ENCODE measurements at places on chromosomes 1 and 21. TPM values are rescaled to one million over a fixed set of nuclear protein-coding genes. Genes with fewer than 3 reads are reported as not detected.

DNA sequence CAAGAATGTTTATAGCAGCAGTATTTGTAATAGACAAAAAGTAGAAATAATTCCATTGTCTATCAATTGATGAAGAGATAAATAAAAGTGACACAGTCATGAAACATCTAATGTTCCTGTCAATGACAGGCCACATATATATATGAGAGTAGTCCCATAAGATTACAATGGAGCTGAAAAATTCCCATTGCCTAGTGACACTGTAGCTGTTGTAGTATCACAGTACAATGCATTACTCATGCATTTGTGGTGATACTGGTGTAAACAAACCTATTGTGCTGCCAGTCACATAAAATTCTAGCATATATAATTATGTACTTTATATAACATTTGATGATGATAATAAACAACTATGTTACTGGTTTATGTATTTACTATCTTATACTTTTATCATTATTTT lies 141.9 kb upstream of the LYPLAL1 start:
- no peak overlapping the region for H3K4me3 ChIP-seq
- no peaks in the 10 kb centered on the region for H3K27me3 ChIP-seq

GRCh38 chr21:37139154-37139553 lies 66.1 kb downstream of the TTC3 start:
- H3K36me3 ChIP-seq: peaks cover 17% of the 10 kb centered on the region
- no peaks in the 10 kb centered on the region for H3K27me3 ChIP-seq
- H3K27ac ChIP-seq: no peak overlapping the region
- no peaks in the 10 kb centered on the region for H3K4me1 ChIP-seq
- no peak overlapping the region for H3K4me3 ChIP-seq

GRCh38 chr1:237482777-237483176 lies 407.9 kb downstream of the ZP4 start:
- H3K4me1 ChIP-seq: no peaks in the 10 kb centered on the region
- H3K27me3 ChIP-seq: no peaks in the 10 kb centered on the region
- DNase-seq: no peak
- no peaks in the 10 kb centered on the region for H3K36me3 ChIP-seq
- H3K4me3 ChIP-seq: no peak overlapping the region

GRCh38 chr1:201406831-201407406 lies 7.8 kb upstream of the LAD1 start:
- no peaks in the 10 kb centered on the region for H3K27me3 ChIP-seq
- H3K27ac ChIP-seq: no peak overlapping the region
- no peak for DNase-seq
- H3K36me3 ChIP-seq: no peaks in the 10 kb centered on the region
- H3K4me1 ChIP-seq: no peaks in the 10 kb centered on the region

GRCh38 chr1:92940541-92940940 lies 20.7 kb downstream of the DIPK1A start:
- H3K27ac ChIP-seq: no peak overlapping the region
- H3K4me3 ChIP-seq: no peak overlapping the region
- H3K27me3 ChIP-seq: no peaks in the 10 kb centered on the region
- H3K36me3 ChIP-seq: no peaks in the 10 kb centered on the region

- H3K4me3 ChIP-seq: no peak overlapping the region
- H3K4me1 ChIP-seq: no peaks in the 10 kb centered on the region
- H3K27ac ChIP-seq: no peak overlapping the region
- H3K27me3 ChIP-seq: no peaks in the 10 kb centered on the region
These were observed 866.0 kb downstream of the LTN1 start for GRCh38 chr21:28126521-28127174.

- no peaks in the 10 kb centered on the region for H3K36me3 ChIP-seq
- no peak for DNase-seq
- no peak overlapping the region for H3K27ac ChIP-seq
- H3K4me3 ChIP-seq: no peak overlapping the region
These were observed 15.6 kb upstream of the ZNF669 start for GRCh38 chr1:247119600-247120407.

The RGS16 gene
- 1.4 TPM for total RNA-seq

The AK5 gene
- total RNA-seq: 25.5 TPM

The ADGRL2 gene
- total RNA-seq: not detected

The VHLL gene
- total RNA-seq: 0.52 TPM

The HFM1 gene
- not detected for total RNA-seq

The CLDN8 gene
- total RNA-seq: not detected
